Aorta (tissue), 5 donors: ENCODE measurements at places on chromosomes 7 and 10.

GRCh38 chr7:77351539-77352004, 64.6 kb downstream of the GSAP start:
- no peak for DNase-seq

- no peak for DNase-seq
Observed at GRCh38 chr10:63628526-63629362, 107.5 kb downstream of the REEP3 start.

DNA sequence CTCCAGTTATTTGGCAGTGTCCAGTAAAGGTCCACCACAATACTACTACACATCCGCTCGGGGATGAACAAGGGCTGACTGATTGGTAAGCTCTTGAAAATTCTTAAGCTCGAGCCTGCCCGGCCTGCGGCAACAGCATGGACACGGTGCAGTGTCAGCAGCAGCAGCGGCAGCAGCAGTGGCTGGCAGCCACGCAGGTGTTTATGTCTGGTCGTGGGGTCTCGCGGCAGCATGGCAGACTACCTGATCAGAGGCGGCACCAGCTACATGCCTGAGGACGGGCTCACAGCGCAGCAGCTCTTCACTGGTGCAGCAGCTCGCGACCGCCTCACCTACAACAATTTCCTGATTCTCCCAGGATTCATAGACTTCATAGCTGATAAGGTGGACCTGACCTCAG, 19.6 kb upstream of the TRIM24 start:
- no peak for DNase-seq

DNA sequence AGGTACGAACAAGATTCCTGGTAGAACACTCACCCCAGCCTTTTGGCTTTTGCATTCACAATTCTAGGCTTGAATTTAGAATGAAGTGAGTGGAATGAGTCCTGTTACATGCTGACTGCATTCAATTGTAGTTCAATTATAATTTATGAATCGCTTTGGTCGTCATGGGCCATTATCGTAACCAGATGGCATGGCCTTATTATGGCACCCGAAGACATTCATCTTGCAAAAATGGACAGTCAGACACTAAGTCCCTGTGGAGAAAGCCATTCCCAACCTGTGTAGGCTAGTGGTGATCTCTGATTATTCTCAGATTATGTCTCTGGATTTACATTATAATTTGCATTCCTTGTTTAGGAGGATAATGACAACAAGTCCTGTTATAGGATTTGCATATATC, 292.4 kb upstream of the NPSR1 start:
- no peak for DNase-seq

DNA sequence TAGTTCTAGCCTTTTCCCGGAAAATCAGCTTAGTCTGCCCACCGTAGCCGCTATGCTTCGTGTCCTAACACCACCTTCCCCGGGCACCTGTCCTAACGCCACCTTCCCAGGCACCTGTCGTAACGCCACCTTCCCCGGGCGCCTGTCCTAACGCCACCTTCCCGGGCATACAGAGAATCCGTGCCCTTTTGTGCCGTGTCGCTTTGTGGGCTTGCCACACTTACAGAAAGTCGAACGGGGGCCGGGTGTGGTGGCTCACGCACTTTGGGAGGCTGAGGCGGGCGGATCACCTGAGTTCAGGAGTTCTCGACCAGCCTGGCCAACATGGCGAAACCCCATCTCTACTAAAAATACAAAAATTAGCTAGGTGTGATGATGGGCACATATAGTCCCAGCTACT, 73.6 kb upstream of the DNAJB6 start:
- no peak for DNase-seq

GRCh38 chr10:113920875-113921274, 66.4 kb downstream of the NHLRC2 start:
- no peak for DNase-seq

DNA sequence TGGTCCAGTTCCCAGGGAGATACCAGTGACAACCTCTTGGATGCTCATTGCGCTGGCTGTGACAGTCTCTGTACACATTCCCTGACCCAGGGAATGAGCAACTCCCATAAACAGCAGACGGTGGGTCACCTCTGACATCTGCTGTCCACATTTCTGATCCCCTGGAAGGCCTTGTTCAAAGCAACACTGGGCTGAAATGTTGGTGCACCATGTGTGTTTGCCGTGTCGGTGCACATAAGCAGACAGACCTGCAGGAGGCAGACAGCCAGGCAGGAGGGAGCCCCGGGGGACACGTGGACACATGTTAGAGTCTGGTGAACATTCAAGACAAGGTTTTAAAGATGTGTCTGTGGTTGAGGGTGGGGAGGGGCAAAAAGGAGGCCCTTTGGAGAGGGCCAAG, 254.9 kb downstream of the PLXNA4 start:
- DNase-seq = no peak

DNA sequence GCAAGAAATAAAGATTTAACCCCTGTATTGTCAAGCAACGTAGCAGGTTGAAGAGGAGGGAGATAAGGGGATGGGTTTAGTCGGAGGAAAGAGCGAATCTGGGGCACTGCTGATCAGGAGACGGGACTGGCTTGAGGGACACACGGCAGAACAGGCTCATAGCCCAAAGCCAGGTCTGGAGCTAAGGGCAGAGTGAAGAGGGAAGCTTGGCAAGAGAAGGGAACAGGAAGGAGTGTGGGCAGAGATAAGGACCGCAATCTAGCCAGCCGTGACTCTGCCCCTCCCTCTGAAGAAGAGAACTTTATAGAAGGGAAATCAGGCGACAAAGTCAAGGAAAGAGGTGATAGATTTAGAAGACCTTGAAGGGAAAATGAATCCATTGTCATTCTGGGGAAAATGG, 67.6 kb downstream of the CAV1 start:
- DNase-seq = no peak

DNA sequence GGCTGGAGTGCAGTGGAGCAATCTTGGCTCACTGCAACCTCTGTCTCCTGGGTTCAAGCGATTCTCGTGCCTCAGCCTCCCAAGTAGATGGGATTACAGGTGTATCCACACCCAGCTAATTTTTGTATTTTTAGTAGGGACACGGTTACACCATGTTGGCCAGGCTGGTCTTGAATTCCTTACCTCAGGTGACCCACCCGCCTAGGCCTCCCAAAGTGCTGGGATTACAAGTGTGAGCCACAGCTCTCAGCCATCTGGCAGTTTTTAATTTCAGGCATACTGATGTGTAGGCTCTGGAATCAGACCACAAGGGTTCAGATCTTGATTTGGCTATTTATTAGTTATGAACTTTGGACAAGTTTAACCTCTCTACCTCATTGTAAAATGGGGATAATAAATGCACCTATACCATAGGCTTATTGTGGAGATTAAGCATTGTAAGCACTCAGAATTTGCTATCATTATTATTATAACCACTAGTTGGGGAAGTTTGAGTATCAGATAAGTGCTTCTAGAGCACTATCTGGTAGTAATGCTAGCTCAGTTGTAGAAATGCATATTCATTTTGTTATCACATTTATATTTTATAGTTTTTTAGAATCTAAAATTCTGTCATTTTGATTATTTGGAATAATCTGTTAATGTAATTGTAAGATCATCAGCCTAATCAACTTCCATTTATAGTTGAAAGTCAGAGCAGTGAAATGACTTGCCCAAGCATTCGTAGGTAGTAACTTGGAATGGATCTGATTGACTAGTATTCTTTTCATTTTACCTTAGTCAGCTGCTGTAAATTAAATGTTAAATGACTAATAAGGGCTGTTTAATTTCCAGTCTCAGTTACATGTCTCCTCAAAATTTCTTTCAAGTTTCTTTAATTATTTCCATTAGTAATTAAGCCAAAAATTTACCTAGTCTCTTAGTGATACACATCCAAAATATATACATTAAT, 22.5 kb downstream of the KMT2E start:
- peak; percentile 27 for DNase-seq

DNA sequence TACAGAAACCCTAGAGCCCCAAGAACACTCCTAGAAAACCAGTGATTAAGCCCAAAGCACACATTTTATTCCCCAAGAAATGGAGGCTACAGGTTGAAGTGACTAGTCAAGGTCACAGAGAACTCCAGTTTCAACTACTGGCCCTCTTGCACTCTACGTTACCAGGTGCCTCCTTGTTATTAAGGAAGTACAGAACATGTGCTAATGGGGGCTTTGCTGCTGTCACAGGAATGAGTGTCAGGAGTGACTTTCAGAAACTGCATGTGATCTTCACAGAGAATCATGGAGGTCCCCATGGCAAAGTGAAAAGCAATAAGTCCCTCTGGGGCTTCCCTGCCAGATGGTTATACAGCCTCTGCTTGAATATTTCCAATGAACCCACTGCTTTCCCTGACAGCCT, 19.3 kb downstream of the JAZF1 start:
- DNase-seq = no peak

DNA sequence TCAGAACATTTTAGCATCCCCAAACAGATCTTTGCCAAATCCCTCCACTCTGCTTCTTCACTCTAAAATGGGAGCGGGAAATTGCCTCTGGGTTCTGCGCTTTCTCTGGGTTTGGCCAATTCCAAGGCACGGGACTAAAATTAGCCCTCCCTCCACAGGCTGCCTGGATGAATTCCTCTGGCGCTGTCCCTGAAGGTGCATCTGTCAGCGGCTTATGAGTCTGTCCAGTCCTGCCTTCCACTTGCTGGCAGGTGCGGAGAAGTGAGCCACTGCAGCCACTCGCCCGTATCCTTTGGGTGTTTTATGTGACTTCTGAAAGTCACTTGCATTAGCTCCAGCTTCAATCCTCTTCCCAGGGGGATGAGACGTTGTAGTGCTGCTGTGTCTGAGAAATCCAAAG, 121.6 kb downstream of the SH2D4B start:
- DNase-seq = no peak

- no peak for DNase-seq
Observed at GRCh38 chr7:30888747-30889146, 22.9 kb upstream of the AQP1 start.

GRCh38 chr7:75842836-75843446, 29.3 kb upstream of the CCL24 start:
- no peak for DNase-seq

GRCh38 chr7:87199241-87199640, 20.3 kb downstream of the TMEM243 start:
- no peak for DNase-seq

- DNase-seq = peak; percentile 74
Observed at GRCh38 chr7:92835261-92835850, 1.0 kb downstream of the CDK6 start.

DNA sequence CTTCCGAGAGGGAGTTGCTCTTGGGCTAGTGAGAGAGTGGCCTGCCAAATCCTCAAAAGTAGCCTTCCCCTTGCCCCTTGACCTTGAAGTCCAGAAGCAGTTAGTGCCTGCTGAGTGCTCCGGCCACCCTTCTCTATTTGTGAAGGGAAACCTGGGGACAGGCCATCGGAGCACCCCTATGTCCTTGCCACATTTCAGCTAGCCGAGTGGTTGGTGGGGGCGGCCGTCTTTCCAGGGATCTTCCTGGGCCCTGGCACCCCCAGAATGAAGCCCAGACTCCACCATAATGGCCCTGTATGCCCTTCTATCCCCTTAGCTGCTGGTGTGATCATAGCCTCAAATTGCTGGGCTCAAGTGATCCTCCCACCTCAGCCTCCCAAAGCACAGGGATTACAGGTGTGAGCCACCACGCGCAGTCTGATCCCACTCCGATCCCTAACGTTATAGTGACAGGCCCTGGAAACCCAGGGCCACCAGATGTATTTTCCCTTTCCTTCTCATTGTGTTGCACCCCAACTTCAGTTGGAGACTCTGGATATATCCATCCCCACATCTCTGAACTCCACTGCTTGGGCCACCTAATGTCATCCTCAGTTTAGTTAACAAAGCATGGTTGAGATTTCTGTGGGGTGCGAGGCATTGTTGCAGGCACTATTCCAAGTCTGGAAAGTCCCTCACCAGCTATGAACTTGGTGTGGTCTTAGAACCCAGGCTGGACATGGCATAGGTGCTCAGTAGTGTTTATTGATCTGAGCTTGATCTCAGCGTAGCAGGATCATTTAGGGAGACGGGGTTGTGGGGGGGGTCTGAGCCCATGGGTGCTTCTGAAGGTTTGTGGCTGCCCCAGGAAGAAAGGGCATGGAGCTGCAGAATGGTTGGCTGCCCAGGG, 1.6 kb downstream of the TSPAN14 start:
- DNase-seq = no peak

DNA sequence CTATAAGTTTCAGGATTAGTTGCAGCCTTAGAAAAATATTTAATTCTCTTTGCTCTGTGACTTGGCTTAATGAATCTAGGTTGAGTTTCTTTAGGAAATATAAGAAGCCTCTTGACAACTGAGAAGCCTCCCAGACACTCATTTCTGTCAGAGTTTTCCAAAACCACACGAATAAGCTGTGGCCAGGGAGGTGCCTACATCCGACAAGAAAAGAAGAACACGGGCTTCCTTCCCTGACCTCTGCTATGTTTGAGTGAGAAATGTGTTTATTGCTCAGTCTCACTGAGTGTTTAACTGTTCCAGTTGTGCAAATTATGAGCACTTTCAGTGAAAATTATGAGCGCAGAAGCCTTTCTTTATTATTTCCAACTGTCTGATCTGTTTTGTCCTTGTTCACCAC, 105.0 kb downstream of the TRIL start:
- DNase-seq = no peak

DNA sequence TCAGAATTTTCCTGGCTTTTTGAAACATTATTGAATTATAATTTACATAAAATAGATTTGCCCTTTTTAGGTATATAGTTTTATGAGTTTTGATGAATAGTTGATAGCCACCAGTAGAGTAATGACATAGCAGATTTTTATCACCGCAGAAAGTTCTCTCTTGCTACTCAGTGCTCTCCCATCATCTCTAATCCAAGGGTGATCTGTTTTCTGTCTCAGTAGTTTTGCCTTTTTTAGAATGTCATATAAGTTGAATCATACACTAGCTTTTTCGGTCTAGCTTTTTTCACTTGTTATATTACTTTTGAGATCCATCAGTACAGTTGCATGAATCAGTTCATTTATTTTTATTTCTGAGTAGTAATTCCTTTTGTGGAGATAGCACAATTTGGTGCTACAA, 17.9 kb downstream of the RSBN1L start:
- no peak for DNase-seq

- no peak for DNase-seq
Observed at GRCh38 chr10:84226616-84227015, 1.3 kb upstream of the LRIT2 start.

GRCh38 chr7:45055016-45055415, 33.8 kb downstream of the NACAD start:
- DNase-seq = no peak

GRCh38 chr7:115410972-115411686, 489.2 kb downstream of the MDFIC start:
- no peak for DNase-seq

- DNase-seq = no peak
Observed at GRCh38 chr10:62049624-62050345, 148.3 kb downstream of the ARID5B start.

GRCh38 chr10:110514848-110515247, 17.1 kb downstream of the DUSP5 start:
- DNase-seq = no peak
